ENCODE measurements at places on chromosomes 4 and X.

DNA sequence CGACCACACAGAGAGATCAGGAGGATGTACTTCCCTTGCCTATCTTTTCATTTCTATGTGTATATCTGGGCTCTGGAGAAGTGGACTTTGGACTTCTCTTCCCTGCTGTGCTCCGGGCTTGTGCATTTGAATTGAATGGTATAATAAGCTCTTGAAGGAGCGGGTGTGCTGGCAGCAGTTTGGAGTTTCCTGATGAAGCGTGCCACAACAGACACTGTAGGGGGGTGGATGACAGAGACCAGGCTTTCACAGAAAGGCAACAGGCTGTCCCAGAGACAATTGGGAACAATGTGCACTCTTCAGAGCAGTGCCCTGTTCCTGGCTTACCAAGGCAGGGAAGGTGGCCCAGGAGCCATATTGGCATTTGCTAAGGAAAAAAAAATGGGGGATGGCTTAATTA, 170.1 kb downstream of the FRMPD4 start:
- no peak for DNase-seq

GRCh38 chr4:82747686-82748575, 50.7 kb downstream of the SCD5 start:
- DNase-seq, result no peak

GRCh38 chrX:378443-378842, 8.3 kb downstream of the PPP2R3B start:
- no peak for DNase-seq

- DNase-seq, result no peak
Measured at GRCh38 chr4:159227984-159228383, 125.1 kb downstream of the RAPGEF2 start.

- no peak for DNase-seq
Measured at GRCh38 chr4:53015681-53016080, 153.6 kb downstream of the RASL11B start.

DNA sequence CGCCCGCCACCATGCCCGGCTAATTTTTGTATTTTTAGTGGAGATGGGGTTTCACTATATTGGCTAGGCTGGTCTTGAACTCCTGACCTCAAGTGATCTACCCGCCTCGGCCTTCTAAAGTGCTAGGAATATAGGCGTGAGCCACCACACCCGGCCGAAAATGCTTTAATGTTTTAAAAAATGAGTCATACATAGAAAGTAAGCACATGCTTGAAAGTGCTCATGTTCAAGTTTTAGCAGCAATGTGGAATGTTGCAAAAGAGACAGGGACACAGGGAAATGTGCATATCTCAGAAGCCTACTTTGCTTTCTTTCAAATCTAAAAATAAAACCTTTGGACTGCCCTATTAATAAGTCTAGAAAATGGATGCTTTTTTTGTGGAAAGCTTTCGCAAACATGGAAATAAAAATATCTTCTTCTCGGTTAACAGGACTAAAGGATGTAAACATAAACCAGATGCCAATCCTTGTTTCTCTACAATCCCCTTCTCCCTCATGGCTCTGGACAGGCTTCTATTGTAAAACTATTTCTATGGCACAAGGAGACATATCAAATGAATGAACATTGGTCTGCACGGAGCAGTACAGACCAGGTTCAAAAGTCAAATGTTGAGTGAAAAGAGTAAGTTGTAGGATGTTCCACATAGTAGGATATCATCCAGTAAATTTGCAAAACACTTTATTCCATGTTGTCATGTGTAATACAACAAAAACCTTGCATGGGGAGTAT, 15.0 kb downstream of the MECP2 start:
- DNase-seq, result no peak

GRCh38 chr4:48109413-48110263, 24.4 kb downstream of the TXK start:
- no peak for DNase-seq

DNA sequence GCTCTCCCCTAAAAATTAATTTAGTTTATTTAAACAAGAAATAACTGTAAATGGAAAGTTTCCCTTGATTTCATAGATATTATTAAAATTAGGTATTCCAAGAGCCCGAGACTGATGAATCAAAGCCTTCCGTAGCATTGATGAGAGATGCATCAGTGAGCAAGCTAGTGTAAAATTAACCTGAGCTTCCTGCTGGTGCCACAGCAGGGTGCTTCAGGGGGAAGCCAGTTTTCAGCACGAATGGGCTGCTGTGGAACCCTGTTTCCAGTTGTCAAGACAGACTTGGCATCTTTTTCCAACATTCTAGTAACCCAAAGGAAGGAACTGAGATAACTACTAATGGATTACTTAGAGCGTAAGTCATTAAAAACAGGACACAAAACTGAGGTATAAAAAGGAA, 221.7 kb downstream of the RBMX2 start:
- no peak for DNase-seq

DNA sequence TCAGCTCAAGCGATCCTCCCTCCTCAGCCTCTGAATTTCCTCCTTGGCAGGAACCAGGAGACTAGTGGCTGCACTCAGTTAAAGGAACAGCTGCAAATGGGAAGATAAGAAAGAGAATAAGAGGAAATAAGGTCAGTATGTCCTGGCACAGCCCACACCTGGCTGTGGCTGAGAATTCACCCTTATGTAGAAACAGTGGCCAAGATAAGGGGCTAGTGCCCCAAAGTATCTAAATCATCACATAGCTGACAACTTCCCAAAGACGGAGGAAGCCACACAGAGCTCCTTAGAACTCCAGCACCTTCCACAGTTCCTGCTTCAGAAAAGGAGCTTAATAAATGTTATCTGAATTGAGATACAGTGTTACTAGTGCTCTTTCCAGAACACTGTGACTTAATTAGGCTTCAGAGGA, 2.3 kb upstream of the CHIC2 start:
- no peak for DNase-seq

- no peak for DNase-seq
Measured at GRCh38 chrX:21821875-21822274, 17.5 kb upstream of the MBTPS2 start.

GRCh38 chrX:122113896-122114295, 1066.5 kb downstream of the GLUD2 start:
- DNase-seq, result no peak

- no peak for DNase-seq
Measured at GRCh38 chr4:136562834-136563233, 969.5 kb downstream of the PCDH18 start.

- DNase-seq, result no peak
Measured at GRCh38 chrX:85503258-85504158, 124.0 kb upstream of the POF1B start.

- no peak for DNase-seq
Measured at GRCh38 chr4:101886826-101887225, 96.3 kb downstream of the BANK1 start.

DNA sequence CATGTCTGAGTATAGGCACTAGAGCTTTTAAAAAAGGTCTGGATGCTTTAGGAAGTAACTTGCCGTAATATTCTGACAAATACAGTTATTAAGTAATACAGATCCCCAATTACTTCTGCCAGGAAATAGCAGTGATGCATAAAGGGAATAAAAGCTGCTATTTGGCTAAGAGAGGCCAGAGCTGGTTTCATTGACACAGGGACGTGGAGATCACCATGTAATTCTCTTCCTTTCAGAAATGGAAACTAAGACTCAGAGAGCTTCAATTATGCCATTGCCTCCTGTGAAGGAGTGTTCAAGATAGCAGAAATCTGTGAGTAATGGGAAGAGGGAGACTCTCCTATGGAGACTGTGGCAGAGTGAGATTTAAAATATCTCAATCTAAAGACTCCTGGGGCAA, 238.1 kb downstream of the SLITRK2 start:
- no peak for DNase-seq

- DNase-seq, result no peak
Measured at GRCh38 chrX:142233400-142233799, 28.3 kb upstream of the MAGEC2 start.

DNA sequence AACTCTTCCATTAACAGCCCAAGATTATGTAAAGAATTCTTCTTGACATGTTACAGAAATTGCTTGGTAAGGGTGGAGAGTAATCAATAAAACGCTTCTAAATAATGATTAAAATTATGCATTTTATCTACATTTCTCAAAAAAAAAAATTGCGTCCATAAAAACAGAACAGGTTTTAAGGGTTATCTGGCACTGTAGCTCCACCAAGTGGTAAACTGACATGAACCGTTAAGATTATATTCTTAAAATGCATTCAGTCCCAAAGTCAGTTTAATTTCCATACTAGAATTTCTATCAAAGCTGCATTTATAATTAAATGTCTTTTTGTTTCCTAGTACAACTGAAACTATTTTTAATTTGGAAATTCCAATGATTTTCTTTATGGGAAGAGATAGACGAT, 214.0 kb upstream of the UGT8 start:
- no peak for DNase-seq
